Fibroblast of lung (primary cell): ENCODE measurements at places on chromosomes 16 and 17. TPM values are rescaled to one million over a fixed set of nuclear protein-coding genes. Genes with fewer than 3 reads are reported as not detected.
A peak's percentile ranks its signal among the peaks of the same experiment; 100 is the strongest.

GRCh38 chr17:21756856-21757619, 64.7 kb downstream of the KCNJ18 start:
- DNase-seq = no peak
- no peaks in the 10 kb centered on the region for H3K4me1 ChIP-seq
- H3K27me3 ChIP-seq = no peaks in the 10 kb centered on the region
- H3K4me3 ChIP-seq = no peak overlapping the region
- no peaks in the 10 kb centered on the region for H3K36me3 ChIP-seq

GRCh38 chr17:78558181-78558850, 18.9 kb downstream of the DNAH17 start:
- H3K27me3 ChIP-seq = peaks cover 5% of the 10 kb centered on the region
- peaks cover 5% of the 10 kb centered on the region for H3K4me1 ChIP-seq
- no peak overlapping the region for H3K27ac ChIP-seq
- DNase-seq = peak; percentile 20
- H3K36me3 ChIP-seq = no peaks in the 10 kb centered on the region
- H3K4me3 ChIP-seq = no peak overlapping the region

DNA sequence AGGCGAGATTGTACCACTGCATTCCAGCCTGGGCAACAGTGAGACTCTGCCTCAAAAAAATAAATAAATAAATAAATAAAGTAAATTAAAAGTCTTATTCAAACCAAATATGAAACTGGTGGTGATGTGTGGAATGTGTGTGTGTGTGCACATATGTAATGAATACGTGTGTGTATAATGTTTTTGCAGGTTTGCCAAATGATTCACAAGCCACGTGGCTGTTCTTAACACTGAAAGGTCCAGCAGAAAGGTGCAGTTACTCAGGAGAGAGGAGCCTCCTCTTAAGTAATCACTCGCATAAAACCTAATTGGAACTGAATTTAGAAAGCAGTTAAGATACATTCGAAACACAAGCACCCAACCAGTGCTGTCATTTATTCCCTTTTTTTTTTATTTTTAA, 22.9 kb downstream of the GDE1 start:
- H3K36me3 ChIP-seq = peaks cover 8% of the 10 kb centered on the region
- no peak overlapping the region for H3K4me3 ChIP-seq
- no peaks in the 10 kb centered on the region for H3K27me3 ChIP-seq
- H3K4me1 ChIP-seq = no peaks in the 10 kb centered on the region
- DNase-seq = no peak

- no peaks in the 10 kb centered on the region for H3K4me1 ChIP-seq
- no peaks in the 10 kb centered on the region for H3K27me3 ChIP-seq
- no peak overlapping the region for H3K4me3 ChIP-seq
- H3K36me3 ChIP-seq = no peaks in the 10 kb centered on the region
- no peak overlapping the region for H3K27ac ChIP-seq
Measured at GRCh38 chr16:8943966-8944759, 19.5 kb downstream of the USP7 start.

- no peak for DNase-seq
- H3K4me3 ChIP-seq = no peak overlapping the region
- no peak overlapping the region for H3K27ac ChIP-seq
- no peaks in the 10 kb centered on the region for H3K36me3 ChIP-seq
- H3K27me3 ChIP-seq = no peaks in the 10 kb centered on the region
Measured at GRCh38 chr17:14581186-14581830, 280.4 kb downstream of the HS3ST3B1 start.

DNA sequence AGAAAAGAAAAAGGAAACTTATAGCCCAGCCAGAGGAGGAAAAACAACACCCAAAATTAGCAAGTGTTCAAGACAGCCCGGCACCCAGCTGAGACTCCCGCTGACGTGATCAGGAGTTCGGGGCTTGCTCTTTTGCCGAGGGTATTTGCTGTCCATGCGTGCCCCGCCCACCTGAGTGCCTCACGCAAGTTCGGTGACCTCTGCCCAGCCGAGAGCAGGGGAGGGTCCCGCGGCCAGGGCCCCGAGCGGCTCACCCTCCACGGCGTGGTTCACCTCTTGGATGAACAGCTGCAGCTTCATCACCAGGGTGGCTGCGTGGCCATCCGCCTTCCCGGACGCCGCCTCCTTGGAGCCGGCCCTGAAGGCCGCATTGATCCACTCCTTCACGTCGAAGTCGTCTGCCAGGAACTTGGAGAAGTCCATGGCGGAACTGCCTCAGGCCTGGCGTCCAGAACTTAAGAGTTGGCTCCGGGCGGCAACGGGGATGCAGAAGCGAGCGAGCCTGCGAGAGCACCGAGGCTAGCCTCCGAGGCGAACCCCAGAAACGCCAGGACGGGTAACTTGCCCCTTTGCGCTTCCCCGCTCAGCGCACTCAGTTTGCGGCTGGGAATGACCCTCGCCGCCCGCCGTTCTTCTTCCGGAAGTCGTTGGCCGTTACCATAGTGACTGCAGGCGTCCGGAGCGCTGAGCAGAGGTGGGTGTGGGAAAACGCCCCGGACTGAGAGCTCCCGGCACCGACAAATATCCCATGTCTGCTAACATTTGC, at the start of gene COG7:
Gene COG7 (minus strand): TSS at position 618 of the 766 bp plus-strand sequence. CDS start 195 bp downstream, at position 423.
- peak; percentile 92 for DNase-seq
- H3K4me1 ChIP-seq = no peaks in the 10 kb centered on the region
- peak within 1 kb of the TSS; percentile 93 for H3K4me3 ChIP-seq
- peak within 1 kb of the TSS; percentile 90 for H3K27ac ChIP-seq

GRCh38 chr17:64994781-64995538, 61.6 kb downstream of the GNA13 start:
- DNase-seq = no peak
- H3K4me3 ChIP-seq = no peak overlapping the region
- no peaks in the 10 kb centered on the region for H3K4me1 ChIP-seq

DNA sequence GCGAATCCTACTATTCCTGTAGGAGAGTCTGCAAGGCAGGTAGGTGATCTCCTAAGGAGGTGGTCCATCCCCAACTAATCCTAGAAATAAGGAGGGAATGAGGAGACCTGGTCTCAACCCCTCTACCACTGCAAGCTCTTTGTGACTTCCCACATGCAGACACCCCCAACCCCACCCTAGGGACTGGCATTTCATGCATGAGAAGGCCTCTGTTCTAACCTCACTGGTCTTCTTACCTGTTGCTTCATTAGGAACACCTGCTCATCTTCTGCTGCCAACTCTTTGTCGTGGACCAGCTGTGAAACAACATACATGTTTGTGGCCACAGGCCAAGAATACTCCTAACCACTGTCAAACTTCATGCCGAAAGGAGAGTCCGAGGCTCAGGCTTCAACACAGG, 22.6 kb downstream of the DYNC1LI2 start:
- peaks cover 35% of the 10 kb centered on the region for H3K36me3 ChIP-seq
- DNase-seq = no peak
- no peak overlapping the region for H3K4me3 ChIP-seq
- H3K4me1 ChIP-seq = no peaks in the 10 kb centered on the region
- no peak overlapping the region for H3K27ac ChIP-seq

DNA sequence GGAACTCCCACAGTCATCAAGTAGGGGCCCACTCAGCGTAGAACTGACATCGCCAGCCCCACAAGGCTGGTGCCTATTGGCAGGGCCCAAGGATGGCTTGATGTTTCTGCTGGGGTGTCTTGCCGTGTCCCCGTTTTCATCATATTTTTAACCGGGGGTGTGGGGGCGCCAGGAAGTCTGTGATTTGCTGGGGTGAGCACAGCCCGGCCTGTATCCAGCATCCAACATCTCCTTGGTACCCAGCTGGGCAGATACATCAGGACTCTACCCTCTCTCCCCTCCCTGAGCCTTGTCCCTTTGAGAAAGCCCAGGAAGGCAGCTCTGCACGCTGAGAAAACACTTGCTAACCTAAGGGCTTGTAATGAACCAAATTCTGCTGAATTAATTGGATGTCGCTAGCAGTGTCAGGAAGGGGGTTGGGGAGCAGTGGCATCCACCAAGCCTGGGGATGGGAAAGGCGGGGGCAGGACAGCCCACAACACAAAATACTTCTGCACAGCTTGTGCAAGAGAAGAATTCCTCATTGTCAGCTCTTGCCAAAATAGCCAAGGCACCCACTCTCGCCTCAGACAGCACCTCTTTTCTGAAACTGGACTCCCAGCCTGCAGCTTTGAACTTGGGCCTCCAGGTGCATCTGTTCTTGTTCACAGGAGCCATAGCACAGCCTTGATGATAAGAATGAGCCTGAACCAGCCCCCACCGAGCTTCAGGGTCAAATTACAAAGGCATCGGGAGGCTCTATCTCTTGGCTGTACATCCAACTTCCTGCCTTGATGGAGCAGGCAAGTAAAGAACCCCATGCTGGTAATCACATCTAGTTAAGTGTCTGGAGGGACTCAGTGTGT, 63.7 kb upstream of the LYRM9 start:
- H3K27ac ChIP-seq = no peak overlapping the region
- peak; percentile 30 for DNase-seq
- no peaks in the 10 kb centered on the region for H3K4me1 ChIP-seq
- no peaks in the 10 kb centered on the region for H3K36me3 ChIP-seq
- no peak overlapping the region for H3K4me3 ChIP-seq
- no peaks in the 10 kb centered on the region for H3K27me3 ChIP-seq

GRCh38 chr16:76228546-76229146, 48.6 kb upstream of the CNTNAP4 start:
- H3K27me3 ChIP-seq = no peaks in the 10 kb centered on the region

DNA sequence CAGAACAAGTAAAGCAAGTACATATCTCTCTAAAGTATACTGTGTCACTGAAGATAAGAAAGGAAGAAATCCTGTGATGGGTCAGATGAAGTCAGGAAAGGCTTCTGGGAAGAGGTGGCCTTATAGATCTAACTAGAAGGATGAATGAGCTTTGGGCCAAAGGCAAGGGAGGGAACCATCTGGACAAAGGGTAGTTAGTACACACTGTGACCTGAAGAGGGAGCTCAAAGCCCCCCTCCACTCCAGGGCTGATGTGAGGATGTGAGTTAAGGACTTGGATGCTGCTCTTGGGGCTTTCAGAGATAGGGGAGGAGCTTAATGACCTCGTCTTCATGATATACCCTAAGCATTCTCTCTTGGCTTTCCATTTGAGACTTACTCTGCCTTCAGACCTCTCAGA, 185.3 kb upstream of the CACNG3 start:
- no peaks in the 10 kb centered on the region for H3K36me3 ChIP-seq
- no peaks in the 10 kb centered on the region for H3K27me3 ChIP-seq
- H3K27ac ChIP-seq = no peak overlapping the region

The C1QTNF8 gene
- not detected in 2 replicates for total RNA-seq

The CCR7 gene
- total RNA-seq = under 0.01 TPM in 1 of 2 replicates, not detected in the other

The CEP295NL gene
- 2.3 and 2.8 TPM in 2 replicates for total RNA-seq
